ENCODE measurements at places on chromosomes 6 and 20. TPM values are rescaled to one million over a fixed set of nuclear protein-coding genes. Genes with fewer than 3 reads are reported as not detected.

- H3K27ac ChIP-seq, result no peak overlapping the region
- peaks cover 11% of the 10 kb centered on the region for H3K4me1 ChIP-seq
- no peak for DNase-seq
- peaks cover 50% of the 10 kb centered on the region for H3K27me3 ChIP-seq
- H3K36me3 ChIP-seq, result no peaks in the 10 kb centered on the region
Measured at GRCh38 chr6:136037242-136037875, 185.9 kb downstream of the PDE7B start.

DNA sequence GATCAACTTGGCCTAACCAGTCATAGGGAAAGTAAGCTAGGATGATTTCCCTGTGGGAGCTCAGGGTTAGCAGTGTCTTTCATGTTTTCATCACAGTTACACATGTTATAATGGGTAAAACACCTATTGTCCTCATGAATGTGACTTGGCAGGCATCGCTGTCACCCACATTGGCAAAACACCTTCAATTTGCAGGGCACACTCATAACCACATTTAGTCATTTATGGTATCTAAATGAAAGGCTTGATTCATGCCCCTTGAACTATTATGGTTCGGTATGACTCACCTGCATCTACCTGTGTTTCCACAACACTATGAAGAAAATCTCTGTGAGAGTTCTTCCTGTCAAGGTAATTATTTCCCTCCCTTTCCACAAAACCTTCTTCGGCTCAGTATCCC, 49.2 kb downstream of the FRK start:
- no peak overlapping the region for H3K4me3 ChIP-seq
- H3K27me3 ChIP-seq, result peaks cover 39% of the 10 kb centered on the region
- DNase-seq, result no peak
- no peaks in the 10 kb centered on the region for H3K36me3 ChIP-seq
- H3K4me1 ChIP-seq, result no peaks in the 10 kb centered on the region

DNA sequence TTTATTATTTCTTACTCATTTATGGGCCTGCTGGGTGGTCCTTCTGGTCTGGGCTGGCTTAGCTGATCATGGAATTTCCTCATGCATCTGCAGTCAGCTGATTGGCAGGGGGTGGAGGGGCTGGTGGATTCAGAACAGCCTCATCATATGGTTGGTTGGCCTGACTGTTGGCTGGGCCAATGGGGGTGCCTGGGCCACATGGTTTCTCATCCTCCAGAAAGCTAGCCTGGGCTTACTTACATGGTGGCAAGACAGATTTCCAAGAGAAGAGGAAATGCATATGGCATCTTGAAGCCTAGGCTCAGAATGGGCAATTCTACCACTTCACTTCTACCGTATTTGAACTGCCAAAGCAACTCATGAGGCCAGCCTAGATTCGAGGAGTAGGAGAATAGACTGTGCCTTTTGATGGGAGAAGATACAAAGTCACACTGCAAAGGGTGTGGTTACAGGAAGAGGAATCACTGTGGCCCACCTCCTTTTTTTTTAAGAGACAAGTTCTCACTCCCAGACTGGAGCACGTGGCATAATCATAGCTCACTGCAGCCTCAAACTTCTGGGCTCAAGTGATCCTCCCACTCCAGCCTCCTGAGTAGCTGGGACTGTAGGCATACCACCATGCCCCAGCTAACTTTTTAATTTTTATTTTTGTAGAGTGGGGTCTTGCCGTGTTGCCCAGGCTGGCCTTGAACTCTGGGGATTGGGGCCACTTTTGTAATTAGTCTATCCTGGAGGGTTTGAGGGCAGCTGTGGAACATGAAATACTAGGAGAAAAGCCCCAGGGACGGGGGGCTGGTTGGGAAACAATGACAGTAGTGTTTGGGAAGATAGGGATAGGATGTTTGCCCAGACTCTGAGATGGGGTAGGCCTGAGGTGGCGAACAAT, 47.6 kb upstream of the RNF24 start:
- H3K27me3 ChIP-seq, result no peaks in the 10 kb centered on the region
- H3K27ac ChIP-seq, result peak overlapping the region; percentile 72
- peaks cover 15% of the 10 kb centered on the region for H3K4me1 ChIP-seq

- H3K4me3 ChIP-seq, result no peak overlapping the region
- H3K27ac ChIP-seq, result no peak overlapping the region
- H3K36me3 ChIP-seq, result no peaks in the 10 kb centered on the region
- no peak for DNase-seq
Measured at GRCh38 chr6:9467741-9468140, 947.1 kb downstream of the TFAP2A start.

- no peak for DNase-seq
- no peak overlapping the region for H3K27ac ChIP-seq
- H3K4me3 ChIP-seq, result no peak overlapping the region
- peaks cover 7% of the 10 kb centered on the region for H3K27me3 ChIP-seq
Measured at GRCh38 chr6:139882977-139883728, 508.7 kb upstream of the CITED2 start.

GRCh38 chr6:135738636-135739035, 112.9 kb upstream of the PDE7B start:
- peaks cover 11% of the 10 kb centered on the region for H3K27me3 ChIP-seq
- H3K36me3 ChIP-seq, result peaks cover 2% of the 10 kb centered on the region
- no peak overlapping the region for H3K4me3 ChIP-seq
- no peak overlapping the region for H3K27ac ChIP-seq
- no peaks in the 10 kb centered on the region for H3K4me1 ChIP-seq

DNA sequence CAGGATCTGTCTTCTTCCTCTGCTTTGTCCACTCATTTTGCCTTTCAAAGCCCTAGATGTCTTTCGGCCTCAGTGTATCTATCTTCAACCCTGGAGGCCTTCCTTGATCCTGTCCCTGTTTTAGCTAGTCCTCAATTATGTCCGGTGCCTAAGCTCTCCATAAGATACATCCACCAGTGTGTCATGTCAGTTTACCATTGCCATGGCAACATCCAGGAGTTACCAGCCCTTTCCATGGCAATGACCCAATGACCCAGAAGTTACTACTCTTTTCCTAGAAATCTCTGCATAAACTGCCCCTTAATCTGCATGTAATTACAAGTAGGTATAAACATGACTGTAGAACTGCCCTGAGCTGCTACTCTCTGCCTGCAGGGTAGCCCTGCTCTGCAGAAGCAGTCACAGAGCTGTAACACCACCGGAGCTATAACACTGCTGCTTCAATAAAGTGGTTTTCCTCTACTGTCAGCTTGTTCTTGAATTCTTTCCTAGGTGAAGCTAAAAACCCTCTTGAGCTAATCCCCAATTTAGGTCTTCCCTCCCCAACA, 712.1 kb upstream of the AGPAT4 start:
- H3K27ac ChIP-seq, result no peak overlapping the region
- H3K4me1 ChIP-seq, result no peaks in the 10 kb centered on the region
- H3K27me3 ChIP-seq, result no peaks in the 10 kb centered on the region
- no peak for DNase-seq

DNA sequence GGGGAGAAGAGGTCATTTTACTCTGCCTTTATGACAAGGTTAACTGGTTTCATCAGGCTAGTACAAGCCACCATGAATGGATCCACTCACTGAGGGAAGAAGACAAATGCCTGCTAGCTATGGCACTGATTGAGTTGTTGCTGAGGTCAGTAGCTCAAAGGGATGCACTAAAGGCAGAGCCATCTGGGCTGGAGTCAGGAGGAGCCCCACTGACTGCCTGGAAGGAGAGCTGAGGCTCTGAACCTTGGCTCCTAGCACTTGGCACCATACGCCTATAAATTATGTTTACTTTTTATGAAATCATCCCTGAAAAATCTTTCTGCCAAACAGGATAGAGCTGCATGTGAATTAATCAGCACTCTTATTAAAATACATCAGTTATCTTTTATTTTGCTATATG, 104.6 kb downstream of the DTD1 start:
- no peak overlapping the region for H3K4me3 ChIP-seq
- peaks cover 8% of the 10 kb centered on the region for H3K4me1 ChIP-seq
- no peak for DNase-seq

- no peak for DNase-seq
- H3K27me3 ChIP-seq, result peaks cover 32% of the 10 kb centered on the region
- H3K4me3 ChIP-seq, result no peak overlapping the region
- H3K27ac ChIP-seq, result no peak overlapping the region
Measured at GRCh38 chr20:46568570-46569129, 18.2 kb upstream of the OCSTAMP start.

DNA sequence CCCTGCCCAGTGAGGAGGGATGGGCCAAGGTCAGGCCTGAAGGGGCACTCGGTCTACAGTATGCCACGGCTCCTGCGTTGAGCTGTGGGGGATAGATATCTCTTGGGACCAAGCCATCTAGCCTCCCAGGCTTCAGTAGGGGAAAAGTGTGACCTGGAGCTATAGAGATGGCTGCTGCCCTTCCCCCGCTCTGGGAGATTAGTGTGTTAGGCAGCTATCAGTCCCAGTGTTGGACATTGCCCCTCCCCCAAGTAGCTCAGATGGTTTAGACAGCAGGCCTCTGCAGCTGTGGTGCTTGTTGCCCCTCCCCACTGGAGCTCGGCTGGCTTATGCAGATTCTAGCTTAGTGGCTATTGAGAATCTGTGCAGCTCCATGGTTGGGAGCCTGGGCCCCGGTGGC, 56.8 kb downstream of the KHDRBS2 start:
- no peak overlapping the region for H3K4me3 ChIP-seq
- H3K27me3 ChIP-seq, result no peaks in the 10 kb centered on the region

GRCh38 chr6:118468682-118469465, 79.2 kb upstream of the PLN start:
- no peak overlapping the region for H3K27ac ChIP-seq
- peaks cover 4% of the 10 kb centered on the region for H3K4me1 ChIP-seq
- H3K4me3 ChIP-seq, result no peak overlapping the region
- DNase-seq, result no peak
- peaks cover 27% of the 10 kb centered on the region for H3K36me3 ChIP-seq
- no peaks in the 10 kb centered on the region for H3K27me3 ChIP-seq

GRCh38 chr6:54719633-54720032, 126.9 kb upstream of the FAM83B start:
- no peak overlapping the region for H3K27ac ChIP-seq
- peaks cover 3% of the 10 kb centered on the region for H3K36me3 ChIP-seq
- no peak overlapping the region for H3K4me3 ChIP-seq
- no peak for DNase-seq
- peaks cover 3% of the 10 kb centered on the region for H3K4me1 ChIP-seq

GRCh38 chr6:27825025-27825793, 87.0 kb downstream of the OR2B2 start:
- no peaks in the 10 kb centered on the region for H3K27me3 ChIP-seq
- peaks cover 24% of the 10 kb centered on the region for H3K4me1 ChIP-seq
- peak overlapping the region; percentile 98 for H3K27ac ChIP-seq

DNA sequence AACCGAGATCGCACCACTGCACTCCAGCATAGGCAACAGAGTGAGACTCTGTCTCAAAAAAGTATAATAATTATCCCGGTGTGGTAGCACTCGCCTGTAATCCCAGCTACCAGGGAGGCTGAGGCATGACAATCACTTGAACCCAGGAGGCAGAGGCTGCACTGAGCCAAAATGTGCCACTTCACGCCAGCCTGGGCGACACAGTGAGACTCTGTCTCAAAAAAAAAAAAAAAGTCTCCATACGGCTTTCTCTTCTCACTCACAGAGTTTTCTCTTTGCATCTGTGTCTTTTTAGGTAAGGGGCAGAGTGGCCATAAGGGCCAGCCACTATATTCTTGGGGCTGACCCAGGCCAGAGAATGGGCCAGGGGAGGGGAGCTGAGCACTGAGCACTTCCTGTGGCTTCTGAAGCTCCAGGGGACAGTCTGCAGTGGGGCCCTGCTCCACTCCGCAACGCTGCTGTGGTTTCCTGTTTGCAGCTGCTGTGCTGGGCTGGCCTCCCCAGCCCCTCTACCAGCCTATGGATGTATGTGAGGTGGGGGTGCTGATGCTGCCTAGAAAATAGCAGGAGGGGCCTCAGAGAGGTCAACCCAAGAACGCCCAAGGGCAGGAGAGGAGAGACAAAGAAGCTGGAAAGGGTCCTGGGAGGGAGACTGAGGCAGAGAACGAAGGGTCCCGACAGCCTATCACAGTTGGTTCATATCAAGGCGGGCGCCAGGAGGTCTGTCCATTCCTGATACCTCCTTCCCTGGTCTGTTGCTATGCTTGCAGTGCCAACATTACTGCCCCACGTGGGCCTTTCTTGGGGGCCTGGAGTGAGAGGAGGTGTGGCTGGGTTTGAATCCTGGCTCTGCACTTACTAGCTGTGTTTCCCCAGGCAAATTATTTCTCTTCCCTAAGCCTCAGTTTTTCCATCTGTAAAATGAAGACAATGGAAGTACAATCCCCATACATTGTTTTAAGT, 16.0 kb downstream of the SLA2 start:
- peak overlapping the region; percentile 83 for H3K27ac ChIP-seq
- H3K4me3 ChIP-seq, result peak overlapping the region; percentile 84

- H3K36me3 ChIP-seq, result no peaks in the 10 kb centered on the region
- no peak overlapping the region for H3K27ac ChIP-seq
- no peaks in the 10 kb centered on the region for H3K4me1 ChIP-seq
- H3K27me3 ChIP-seq, result no peaks in the 10 kb centered on the region
- no peak for DNase-seq
Measured at GRCh38 chr6:126625019-126625418, 285.1 kb downstream of the CENPW start.

- H3K27ac ChIP-seq, result peak overlapping the region; percentile 93
- DNase-seq, result peak; percentile 53
- H3K4me3 ChIP-seq, result peak overlapping the region; percentile 81
- H3K36me3 ChIP-seq, result peaks cover 3% of the 10 kb centered on the region
- no peaks in the 10 kb centered on the region for H3K27me3 ChIP-seq
- peaks cover 28% of the 10 kb centered on the region for H3K4me1 ChIP-seq
Measured at GRCh38 chr6:149060300-149060984, 257.1 kb upstream of the TAB2 start.

DNA sequence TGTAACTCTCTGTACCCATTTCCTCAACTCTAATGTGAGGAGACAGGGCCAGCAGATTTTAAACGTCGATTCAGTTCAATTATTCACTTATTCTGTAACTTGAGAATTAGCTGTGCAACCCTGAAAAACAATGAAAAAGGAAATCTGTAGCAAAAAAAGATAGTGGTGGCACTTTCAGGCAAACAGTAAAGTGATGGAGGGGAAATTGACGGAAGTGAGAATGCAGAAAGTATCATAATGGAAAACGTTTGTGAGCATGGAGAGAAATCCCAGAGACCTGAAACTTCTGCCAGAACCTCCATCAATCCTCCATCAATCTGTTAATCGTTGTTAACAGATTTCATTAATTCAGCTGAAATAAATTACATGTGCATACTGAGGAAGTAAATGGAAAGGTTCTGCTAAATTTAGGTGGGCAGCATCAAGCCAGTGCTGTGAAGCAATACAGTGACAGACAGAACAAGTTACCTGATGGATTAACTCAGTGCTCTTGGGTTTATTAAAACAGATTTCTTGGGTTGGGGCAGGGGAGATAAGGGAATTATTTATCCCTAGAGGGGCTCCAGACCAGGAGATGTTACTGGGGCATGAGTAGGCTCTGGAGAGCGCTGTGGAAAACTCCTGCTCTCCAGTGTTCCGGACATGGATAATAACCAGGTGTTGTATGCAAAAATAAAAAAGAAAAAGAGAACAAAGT, 17.5 kb downstream of the KIZ start:
- peaks cover 10% of the 10 kb centered on the region for H3K4me1 ChIP-seq
- H3K36me3 ChIP-seq, result peaks cover 18% of the 10 kb centered on the region
- no peak overlapping the region for H3K4me3 ChIP-seq
- no peak for DNase-seq
- H3K27ac ChIP-seq, result no peak overlapping the region

FBXO5 gene
- 5.9 TPM for total RNA-seq

APCDD1L gene
- total RNA-seq, result not detected

RIN2 gene
- total RNA-seq, result 1.2 TPM

KHDC1 gene
- total RNA-seq, result 0.52 TPM

ENPP5 gene
- 0.52 TPM for total RNA-seq

CD93 gene
- 2.1 TPM for total RNA-seq

OVOL2 gene
- total RNA-seq, result not detected

FERMT1 gene
- total RNA-seq, result not detected

DDR1 gene
- 1.8 TPM for total RNA-seq

CDH4 gene
- total RNA-seq, result 0.67 TPM

F13A1 gene
- total RNA-seq, result 8.5 TPM

SRSF12 gene
- total RNA-seq, result not detected

ARG1 gene
- not detected for total RNA-seq
